ENCODE measurements at places on chromosomes 4 and X.
A peak's percentile ranks its signal among the peaks of the same experiment; 100 is the strongest.

DNA sequence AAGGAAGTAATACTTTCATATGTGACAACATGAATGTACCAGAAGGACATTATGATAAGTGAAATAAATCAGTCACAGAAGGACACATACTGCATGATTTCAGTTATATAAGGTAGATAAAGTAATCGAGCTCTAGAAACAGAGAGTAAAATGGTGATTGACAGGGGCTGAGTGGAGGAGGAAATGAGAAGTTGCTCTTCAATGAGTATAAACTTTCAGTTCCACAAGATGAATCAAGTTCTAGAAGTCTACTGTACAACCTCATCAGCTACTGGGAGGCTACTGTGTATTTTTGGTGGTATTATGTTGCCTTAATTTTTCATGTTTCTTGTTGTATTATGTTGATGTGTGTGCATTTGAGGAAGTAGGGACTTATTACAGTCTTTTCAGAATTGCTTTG is 270.9 kb upstream of the GRIA3 start:
- no peak for DNase-seq

GRCh38 chr4:94544811-94545210 is 93.1 kb downstream of the PDLIM5 start:
- DNase-seq, result peak; percentile 25

DNA sequence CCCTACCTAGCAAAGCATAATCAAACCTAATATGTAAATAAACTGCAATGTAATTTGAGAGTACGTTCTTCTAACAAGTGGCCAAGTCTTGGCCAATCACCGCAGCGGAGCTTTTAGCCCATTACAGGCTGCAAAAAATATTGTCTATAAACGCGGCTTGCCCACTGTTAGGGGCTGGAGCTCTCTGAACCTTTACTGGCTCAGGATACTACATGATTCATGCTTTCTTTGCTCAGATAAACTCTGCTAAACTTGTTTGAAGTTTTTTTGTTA is 990 bp upstream of the HADH start:
- DNase-seq, result no peak

GRCh38 chr4:147090486-147090885 is 144.8 kb upstream of the TTC29 start:
- no peak for DNase-seq

GRCh38 chr4:7383266-7383665 is 51.5 kb downstream of the PSAPL1 start:
- no peak for DNase-seq

DNA sequence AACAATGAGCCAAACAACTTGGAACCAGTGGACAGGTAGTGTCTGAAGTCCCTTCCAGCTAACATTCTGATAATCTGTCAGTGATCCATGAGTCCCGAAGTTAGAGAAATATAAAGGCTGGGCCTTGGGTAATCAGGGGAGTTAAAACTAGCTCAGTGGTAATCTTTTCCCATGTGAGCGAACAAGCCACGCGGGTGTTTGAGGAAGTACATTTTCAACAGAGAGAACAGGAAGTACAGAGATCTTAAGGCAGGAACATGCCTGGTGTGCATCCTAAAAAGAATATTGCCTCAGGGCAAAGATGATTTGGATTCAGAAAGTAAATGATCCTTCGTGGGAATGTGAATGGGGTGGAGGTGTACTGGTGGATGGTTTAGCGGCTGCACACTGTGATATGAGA is 42.9 kb downstream of the FNIP2 start:
- DNase-seq, result no peak

GRCh38 chr4:86848732-86849619 is at the start of gene SLC10A6:
SLC10A6 (minus strand) TSS chr4:86849384; CDS start chr4:86849115, 269 bp downstream.
- no peak for DNase-seq

DNA sequence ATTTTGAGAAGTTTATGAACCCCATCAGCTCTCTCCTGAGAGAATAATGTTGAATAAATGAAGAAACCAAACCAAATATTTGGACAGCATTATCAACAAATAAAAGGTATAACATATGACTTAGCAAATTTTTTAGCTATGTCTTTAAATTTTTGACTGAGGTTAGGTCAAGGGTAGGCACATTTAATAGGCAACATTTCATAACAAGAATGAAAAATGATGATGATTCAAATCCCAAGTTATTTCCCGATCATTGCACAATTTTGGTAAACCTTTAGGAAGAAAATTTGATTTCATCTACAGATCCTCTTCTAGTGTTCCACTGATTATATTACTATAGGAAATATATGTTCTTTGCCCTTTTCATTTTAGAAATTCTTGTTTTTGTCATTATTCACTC is 123.7 kb upstream of the TLR3 start:
- peak; percentile 1 for DNase-seq

GRCh38 chrX:68363984-68364383 is 69.3 kb downstream of the OPHN1 start:
- DNase-seq, result no peak

DNA sequence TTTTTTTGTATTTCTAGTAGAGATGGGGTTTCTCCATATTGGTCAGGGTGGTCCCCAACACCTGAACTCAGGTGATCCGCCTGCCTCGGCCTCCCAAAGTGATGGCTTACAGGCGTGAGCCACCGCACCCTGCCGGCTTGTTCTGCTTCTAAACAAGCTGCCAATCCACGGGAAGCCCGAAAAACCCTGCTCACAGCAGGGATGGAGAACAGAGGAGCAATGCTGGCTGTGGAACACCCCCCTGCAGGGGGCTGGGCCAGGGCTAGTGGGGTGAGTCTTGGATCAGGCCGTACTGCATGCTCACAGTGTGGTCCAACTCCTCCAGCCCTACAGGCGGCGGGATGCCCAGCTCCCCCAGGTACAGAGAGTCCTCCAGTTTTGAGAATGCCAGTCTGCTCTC is 38.1 kb upstream of the ARHGAP6 start:
- DNase-seq, result no peak

DNA sequence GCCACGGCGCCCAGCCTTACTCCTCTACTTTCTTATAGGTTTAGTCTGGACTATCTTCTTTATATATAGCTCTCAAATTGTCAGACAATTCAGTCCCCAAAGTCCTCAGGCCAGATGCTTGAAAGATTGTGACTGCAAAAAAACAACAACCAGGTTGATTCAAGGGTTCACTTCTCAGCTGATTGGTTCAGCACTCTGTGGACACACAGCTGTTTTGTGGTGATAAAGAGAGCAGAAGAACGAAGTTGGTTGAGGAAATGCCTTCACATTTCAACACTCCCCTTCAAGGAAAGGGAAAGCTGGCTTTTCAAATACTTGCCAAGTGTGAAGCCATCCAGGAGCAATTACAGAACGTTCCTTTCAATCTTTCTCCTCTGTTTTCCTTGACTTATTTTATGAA is 166.8 kb downstream of the SHROOM3 start:
- no peak for DNase-seq

- no peak for DNase-seq
Measured at GRCh38 chrX:29724316-29724715, 491.0 kb upstream of the MAGEB2 start.
